ENCODE measurements at places on chromosomes 1 and 21. TPM values are rescaled to one million over a fixed set of nuclear protein-coding genes. Genes with fewer than 3 reads are reported as not detected.

UBXN10 gene
- 1.0 TPM for total RNA-seq

KRTAP20-4 gene
- not detected for total RNA-seq

- H3K27me3 ChIP-seq, result no peaks in the 10 kb centered on the region
- no peak for DNase-seq
- H3K27ac ChIP-seq, result no peak overlapping the region
Measured at GRCh38 chr1:36852586-36852985, 181.7 kb downstream of the GRIK3 start.

- no peaks in the 10 kb centered on the region for H3K36me3 ChIP-seq
- no peak for DNase-seq
- H3K4me1 ChIP-seq, result no peaks in the 10 kb centered on the region
- no peaks in the 10 kb centered on the region for H3K27me3 ChIP-seq
Measured at GRCh38 chr21:19981938-19982337, 1016.3 kb upstream of the NCAM2 start.
